ENCODE measurements at places on chromosomes 3 and 15. TPM values are rescaled to one million over a fixed set of nuclear protein-coding genes. Genes with fewer than 3 reads are reported as not detected.

The KPNA4 gene
- polyA plus RNA-seq, result 39.6 TPM

DNA sequence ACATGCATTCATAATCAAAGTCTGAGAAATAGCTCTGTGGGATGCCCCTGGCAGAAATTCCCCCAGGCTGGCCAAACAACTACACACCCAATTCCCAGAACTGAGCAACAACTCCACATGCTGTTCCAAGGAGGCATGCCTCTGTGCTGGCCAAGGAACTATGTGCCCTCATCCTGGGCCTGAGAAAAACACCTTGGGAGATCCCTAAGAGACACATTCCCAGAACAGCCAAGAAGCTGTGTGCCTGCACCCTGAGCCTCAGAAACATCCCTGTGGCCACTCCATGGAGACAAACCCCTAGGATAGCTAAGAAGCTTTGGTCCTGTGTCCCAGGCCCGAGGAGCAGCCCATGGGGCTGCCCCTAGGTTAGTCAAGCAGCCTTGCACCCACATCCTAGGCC lies 92.3 kb upstream of the MME start:
- no peak for DNase-seq

The ACKR2 gene
- polyA plus RNA-seq, result 2.7 TPM

DNA sequence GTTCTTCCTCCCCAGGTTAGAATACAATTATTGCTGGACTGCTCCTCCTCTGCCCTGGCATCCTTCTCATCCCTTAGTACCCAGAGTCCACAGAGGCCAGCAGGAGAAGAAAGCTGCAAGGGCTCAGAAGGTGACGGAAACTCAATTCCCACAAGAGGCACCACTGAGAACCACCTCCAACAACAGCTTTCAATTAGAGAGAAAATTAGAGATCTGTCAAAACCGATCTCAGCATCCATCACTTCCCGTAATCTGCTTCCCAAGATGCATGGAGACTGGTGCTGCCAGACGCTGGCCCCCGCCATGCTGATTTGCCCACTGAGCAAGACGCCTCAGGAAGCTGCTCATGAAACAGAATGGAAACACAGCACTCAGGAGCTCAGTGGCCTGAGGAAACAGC lies 135.0 kb upstream of the PRICKLE2 start:
- no peak for DNase-seq

DNA sequence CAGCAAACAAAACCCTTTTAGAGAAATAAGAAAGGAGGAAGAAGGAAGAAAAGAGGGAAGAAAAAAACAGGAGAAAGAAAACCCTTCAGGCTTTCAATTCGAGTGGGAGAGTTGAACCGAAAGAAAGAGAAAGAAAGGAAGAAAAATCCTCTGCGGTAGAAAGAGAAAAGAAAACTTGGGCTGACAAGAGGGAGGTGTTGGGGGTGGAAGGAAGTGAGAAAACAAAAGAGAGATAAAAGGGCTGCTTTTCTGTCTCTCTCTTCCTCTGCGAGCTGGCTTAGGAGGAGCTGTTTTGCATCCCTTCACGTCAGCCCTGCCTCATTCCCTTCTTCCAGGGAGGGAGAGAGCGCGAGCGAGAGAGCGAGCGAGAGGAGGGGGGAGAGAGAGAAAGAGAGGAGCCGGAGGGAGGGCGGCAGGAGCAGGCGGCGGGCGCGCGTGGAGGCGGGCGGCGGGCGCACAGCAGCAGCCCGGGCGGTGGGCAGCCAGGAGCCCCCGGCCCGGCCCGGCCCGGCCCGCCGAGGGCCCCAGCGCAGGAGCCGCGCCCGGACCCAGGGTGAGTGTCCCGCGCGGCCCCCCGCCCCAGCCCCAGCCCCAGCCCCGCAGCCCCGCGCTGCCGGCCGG lies at the start of gene ZNF710:
Gene ZNF710 (plus strand): TSS at position 263 of the 621 bp plus-strand sequence. CDS start 65,814 bp downstream, outside the sequence.
- DNase-seq, result peak; percentile 66

The IL20RB gene
- 12.5 TPM for polyA plus RNA-seq

DNA sequence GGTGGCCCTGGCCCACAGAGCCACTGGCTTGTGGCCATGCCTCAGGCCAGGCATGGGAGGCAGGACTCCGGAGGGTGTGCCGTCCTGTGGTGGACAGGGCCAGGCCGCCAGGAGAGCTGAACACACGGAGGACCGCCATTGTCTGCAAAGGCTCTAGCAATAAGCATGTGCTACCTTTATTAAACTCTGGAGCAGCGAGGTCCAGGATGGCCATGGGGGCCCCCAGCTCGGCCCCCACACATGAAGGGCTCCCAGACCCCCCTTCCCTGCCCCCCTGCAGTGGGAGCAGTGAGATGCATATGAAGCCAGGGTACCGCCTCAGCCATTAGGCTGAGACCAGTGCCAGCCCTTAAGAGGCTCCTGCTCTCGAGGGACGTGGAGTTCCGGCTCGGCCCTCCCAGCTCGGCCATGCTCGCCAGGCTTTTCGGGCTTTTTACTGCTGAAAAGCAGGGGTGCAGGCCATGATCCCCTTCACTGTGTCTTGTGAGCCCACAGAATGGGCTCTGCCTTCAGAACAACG lies 2.7 kb downstream of the AMIGO3 start:
- DNase-seq, result no peak

DNA sequence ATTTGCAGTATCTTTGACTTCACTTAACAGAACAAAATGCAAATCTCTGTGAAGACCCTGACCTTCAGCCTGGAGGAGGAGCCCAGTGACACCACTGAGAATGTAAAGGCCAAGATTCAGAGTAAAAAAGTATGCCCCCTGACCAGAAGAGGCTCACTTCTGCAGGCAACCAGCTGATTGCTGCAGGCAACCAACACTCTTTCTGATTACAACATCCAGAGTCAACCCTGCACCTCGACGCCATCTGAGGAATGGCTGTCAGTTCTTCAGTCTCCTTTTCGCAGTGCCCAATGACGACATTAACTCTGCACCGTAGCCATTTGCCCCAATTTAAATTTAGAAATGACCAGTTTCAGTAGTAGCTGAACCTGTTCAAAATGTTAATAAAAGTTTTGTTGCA lies 14.9 kb downstream of the ATP13A3 start:
- no peak for DNase-seq

The GOLGA6L7 gene
- polyA plus RNA-seq, result 15.7 TPM

DNA sequence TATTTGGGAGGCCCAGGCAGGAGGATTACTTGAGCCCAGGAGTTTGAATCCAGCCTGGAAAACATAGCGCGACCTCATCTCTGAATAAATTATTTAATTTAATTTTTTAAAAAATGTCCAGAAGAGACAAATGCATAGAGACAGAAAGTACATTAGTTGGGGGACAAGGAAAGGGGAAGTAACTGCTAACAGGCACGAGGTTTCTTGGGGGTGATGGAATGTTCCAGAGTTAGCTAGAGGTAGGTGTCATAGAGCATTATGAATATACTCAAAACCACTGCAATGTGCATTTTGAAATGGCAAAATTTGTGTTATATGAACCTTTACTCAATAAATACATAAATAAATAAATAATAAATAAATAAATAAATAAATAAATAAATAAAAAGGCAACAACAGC lies 31.7 kb upstream of the CYP11A1 start:
- DNase-seq, result no peak

DNA sequence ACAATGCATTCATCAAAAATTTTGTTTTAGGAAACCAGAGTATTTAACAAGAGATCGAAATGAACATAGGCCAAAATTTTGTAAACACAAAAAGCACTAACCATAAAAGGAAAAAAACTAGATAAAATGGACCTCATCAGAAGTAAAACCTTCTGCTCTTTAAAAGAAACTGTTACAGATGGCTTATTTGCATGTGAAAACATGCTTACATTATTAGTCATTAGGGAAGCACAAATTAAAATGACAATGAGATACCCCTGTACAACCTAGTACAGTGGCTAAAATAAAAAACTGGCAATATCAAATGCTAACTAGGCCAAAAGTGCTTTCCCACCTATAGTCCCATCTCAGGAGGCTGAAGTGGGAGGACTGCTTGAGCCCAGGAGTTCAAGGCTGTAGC lies 19.3 kb downstream of the UBR1 start:
- DNase-seq, result no peak

- DNase-seq, result no peak
These were observed 13.9 kb upstream of the RTP1 start for GRCh38 chr3:187183210-187183862.

GRCh38 chr3:217099-217813 lies 20.7 kb downstream of the CHL1 start:
- DNase-seq, result no peak

DNA sequence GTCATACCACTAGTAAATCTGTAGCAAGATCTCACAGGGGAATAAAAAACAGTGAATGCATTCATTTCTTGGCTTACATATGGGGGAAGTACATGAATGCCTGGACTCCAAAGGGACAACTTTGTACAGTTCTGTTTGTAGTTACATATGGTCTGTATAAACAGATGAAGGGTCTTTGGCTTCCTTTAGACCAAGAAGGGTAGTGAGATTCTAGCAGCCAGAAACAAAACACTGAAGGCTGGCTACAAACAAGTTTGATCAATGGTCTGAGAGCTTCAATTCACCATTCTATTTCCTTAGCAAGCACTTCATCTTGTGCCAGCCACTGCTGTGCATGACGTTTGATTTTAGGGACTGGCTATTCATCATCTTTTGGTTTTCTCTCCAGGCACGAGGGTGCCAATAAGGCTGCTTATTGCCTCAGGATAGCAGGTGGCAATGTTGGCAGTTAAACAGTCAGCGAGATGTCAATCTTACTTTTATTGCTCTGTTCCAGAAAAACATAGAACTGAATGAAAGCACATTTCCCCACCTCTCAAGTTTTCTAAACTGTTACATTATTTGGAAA lies 313.7 kb upstream of the COL8A1 start:
- DNase-seq, result no peak

DNA sequence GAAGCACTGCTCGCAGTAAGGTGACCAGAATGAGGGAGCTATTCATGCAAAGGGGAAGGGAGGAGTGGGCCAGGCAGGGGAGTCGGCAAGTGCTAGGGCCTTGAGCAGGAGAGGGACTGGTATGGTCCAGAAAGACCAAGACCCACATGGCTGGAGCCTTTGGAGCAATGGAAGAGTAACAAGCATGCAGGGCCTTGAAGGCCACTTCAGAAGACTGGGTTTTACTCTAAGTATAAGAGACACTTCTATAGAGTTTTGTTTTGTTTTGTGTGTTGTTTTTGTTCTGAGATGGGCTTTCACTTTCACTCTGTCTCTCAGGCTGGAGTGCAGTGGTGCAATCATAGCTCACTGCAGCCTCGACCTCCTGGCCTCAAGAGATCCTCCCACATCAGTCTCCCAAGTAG lies 42.0 kb downstream of the BFSP2 start:
- no peak for DNase-seq

GRCh38 chr3:189132231-189132671 lies 39.5 kb upstream of the TPRG1 start:
- no peak for DNase-seq

DNA sequence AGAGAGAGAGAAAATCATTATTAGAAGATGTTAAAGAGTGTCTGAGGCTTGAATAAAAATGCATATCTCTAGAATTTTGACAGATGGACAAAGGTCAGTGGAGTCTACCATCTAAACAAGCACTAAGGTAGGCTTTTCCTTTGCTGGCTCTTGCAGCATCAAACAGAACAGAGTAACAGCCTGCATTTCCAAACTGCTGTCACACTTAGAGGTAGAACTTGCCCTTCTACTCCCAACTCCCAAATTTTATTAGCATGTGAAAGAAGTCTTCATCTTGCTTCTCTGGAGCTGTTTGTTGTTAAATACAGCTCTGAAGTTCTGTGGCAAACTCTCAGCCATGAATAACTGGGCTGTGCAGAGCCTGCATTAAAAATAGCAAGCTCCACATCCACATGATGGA lies 4.1 kb upstream of the MB21D2 start:
- DNase-seq, result no peak

The COL6A5 gene
- 2.6 TPM for polyA plus RNA-seq

DNA sequence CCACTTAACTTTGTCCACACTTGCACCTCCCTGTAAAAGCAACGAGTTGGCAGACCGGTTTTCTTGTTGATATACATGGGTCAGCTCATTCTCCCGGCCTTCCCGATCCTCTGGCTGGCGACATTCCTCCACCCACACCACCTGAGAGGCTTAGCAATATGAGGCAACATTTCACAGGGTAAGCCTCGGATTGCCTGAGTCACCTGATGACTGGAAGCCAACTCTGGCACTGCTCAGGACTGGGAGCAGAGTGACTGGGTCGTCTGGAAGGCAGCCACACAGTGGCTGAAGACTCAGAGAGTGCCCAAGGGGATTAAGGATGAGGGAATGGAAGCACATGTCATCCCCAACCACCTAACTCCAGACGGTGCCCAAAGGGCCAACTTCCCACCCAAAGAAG lies 9.8 kb downstream of the HOMER2 start:
- DNase-seq, result no peak

DNA sequence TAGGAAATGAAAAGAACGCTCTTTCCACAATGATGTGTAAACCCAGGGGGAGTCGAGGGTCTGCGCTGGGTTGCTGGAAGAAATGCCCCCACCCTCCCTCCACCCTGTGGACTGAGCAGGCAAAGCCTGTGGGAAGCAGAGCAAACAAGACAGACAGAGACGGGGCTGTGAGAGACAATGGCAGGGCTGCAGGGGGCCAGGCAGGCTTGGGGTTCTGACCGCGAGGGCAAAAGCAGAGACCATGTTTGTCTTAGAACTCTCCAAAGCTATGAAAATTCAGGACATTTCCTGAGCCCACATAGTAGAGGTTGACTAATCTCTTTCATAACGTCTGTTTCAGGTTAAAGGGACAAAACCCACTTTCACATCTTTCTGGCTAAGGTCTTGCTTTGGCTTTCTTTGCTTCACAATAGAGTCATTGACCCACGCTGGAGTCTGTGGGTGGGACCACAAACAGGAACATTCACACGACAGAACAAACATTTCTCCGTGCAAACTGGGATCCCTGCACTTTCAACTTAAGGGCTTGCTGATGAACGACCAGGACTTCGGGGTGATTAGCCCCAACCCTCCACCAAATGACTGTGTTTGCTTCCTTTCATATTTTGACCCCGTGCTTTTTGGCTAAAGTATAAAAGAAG lies 156.0 kb upstream of the TPM1 start:
- no peak for DNase-seq

The TBC1D5 gene
- polyA plus RNA-seq, result 47.8 TPM

DNA sequence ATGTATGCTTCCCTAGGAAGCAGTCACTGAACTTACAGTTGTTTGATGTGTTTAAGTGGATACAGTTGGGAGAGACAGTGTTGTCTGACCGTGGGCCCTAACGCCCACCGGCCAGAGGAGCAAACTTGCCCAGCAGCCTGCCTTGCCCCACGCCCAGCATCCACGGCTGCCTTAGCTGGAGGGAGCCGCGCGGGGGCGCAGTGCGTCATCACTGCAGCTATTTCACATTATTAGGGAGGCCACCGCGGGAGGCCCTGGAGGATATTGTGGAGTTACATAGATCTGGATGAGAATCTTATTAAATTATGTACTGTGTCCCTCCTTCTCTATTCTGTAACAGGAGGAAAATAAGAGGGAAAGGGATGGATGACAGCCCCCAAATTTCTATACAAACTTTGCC lies 267.2 kb downstream of the GABRG3 start:
- DNase-seq, result peak; percentile 24
